Ascending aorta (tissue), 2 donors: ENCODE measurements at places on chromosomes 3 and 15.

DNA sequence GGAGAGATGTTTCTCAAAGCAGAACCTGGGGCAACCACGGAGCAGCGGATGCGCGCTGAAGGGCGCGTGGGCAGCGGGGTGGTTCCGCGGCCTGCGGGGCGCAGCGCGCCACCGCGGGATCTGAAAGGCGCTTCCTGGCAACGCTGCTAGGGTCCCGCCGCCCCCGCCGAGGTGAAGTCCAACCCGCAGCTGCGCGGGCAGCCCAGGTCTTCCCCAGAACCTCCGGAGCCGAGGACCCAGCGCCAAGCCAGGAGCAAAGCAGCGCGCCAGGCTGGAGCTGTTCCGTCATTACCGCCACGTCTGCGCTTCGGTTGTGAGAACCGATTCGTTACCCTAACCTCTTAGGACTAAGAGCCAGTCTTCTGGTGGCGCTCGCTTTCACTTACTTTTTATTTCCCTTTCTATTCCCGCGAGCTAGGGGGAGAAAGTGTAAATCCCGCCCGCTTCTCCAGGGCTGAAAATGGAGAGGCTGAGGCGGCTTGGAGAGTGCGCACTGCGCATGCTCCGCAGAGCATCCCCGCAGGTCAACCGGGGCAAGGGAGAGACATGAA, 3.2 kb upstream of the GABRG3 start:
- no peak for DNase-seq

- no peak for DNase-seq
Observed at GRCh38 chr3:65484964-65485363, 553.8 kb downstream of the MAGI1 start.

DNA sequence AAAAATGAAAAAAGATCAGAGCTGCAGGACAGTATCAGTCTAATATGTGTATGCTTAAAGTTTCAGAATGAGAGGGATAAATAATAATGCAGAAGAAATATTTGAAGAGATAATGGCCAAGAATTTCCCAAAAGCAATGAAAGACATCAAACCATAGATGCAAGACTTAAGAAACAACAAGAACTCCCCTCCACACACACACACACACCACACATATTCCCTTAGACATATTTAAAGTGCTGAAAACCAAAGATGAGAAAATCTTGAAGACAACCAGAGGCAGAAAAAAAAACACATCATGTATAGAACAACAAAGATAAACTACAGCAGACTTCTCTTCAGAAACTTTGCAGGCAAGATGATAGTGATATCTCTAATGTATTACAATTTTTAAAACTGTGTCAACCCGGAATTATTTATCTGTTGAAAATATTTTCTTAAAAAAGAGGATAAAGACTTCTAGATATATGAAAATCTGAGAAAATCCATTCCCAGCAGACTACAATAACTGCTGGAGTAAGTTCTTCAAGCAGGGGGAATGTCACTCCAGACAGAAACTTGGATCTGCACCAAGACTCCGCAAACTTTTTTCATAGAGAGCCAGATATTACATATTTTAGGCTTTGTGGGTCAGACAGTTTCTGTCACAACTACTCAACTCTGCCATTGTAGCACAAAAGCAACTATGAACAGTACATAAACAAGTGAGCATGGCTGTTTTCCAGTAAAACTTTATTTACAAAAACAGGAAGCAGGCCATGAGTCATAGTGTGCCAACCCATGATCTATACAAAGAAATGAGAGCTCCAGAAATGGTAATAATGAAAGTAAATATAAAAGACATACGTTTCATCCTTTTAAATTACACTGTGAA, 223.4 kb upstream of the CGNL1 start:
- no peak for DNase-seq

DNA sequence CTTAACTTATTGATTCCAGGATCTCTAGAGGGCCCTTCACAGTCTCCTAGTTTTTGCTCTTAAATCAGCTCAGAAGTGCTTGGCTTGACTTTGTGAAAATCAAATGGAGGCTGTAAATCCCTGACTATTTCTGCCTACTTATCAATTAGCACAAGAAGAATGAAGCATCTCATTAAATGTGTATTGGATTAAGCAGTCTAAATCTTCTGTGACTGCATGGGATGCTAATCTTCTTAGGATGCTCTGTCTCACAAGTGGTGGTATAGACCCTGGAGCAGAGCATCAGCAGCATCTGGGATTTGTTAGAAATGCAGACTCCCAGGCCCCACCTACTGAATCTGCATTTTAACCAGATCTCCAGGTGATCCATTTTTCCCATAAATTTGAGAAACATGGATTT, 488.7 kb downstream of the AGBL1 start:
- no peak for DNase-seq

GRCh38 chr3:195248281-195248680, 22.7 kb downstream of the XXYLT1 start:
- no peak for DNase-seq

- no peak for DNase-seq
Observed at GRCh38 chr3:129059311-129059958, 1.1 kb upstream of the GP9 start.

- no peak for DNase-seq
Observed at GRCh38 chr3:123158330-123158729, 43.4 kb upstream of the SEC22A start.
